ENCODE measurements at places on chromosomes 3 and 15.

GRCh38 chr15:80929689-80930088 lies 59.9 kb downstream of the MESD start:
- no peak for DNase-seq

DNA sequence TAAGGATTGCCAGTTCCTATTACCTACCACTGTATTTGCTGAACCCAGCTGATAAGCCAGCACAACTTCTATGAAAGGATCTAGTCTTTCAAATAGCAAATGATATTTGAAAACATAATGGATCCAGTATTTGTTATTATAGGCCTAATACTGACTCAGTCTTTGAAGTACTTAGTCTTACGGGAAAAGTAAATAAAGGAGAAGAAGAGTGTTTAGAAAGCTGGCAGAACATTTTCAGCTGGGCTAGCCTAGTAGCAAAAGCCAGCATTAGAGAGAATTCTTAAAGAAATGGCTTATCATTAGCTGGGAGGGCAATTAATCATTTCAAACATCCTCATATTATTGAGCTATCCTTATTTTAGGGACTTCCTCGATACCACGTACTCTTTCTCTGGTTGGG lies 101.4 kb upstream of the GOLIM4 start:
- no peak for DNase-seq

- DNase-seq, result peak; percentile 6
Observed at GRCh38 chr15:66619152-66619903, 53.5 kb upstream of the LCTL start.

GRCh38 chr15:65028338-65028737 lies 1.1 kb downstream of the MTFMT start:
- DNase-seq, result no peak

- DNase-seq, result no peak
Observed at GRCh38 chr3:140762746-140763145, 84.9 kb downstream of the TRIM42 start.

DNA sequence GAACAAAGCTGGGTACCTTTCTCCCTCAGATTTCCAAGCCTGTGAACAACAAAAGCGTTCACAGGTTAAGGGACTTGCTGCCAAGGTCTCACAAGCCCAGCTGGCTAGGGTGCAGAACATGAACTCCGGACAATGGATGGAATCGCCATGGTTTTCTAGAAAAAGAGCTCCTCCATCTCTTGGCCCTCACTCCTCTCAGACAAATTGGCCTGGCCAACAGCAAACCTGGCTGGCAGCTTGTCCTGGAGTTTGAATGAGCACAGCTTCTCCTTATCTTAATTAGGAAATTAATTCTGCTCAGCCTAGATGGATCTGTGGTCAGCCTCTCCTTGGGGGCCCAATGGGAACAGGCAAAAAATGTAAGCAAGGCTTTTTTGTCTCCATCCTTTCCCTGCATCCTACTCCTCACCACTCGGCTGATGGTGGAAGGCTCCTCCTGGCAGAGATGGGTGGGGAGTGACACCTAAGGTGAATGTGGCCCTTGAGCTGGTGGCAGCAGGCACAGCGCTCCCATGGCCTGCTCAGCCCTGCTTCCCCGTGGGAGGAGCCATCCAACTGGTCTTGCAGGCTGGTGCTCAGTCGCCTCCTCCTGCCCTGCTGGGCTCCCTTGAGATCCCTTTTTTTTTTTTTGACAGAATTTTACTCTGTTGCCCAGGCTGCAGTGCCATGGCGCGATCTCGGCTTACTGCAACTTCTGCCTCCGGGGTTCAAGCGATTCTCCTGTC lies 5.8 kb downstream of the KLHL25 start:
- no peak for DNase-seq

DNA sequence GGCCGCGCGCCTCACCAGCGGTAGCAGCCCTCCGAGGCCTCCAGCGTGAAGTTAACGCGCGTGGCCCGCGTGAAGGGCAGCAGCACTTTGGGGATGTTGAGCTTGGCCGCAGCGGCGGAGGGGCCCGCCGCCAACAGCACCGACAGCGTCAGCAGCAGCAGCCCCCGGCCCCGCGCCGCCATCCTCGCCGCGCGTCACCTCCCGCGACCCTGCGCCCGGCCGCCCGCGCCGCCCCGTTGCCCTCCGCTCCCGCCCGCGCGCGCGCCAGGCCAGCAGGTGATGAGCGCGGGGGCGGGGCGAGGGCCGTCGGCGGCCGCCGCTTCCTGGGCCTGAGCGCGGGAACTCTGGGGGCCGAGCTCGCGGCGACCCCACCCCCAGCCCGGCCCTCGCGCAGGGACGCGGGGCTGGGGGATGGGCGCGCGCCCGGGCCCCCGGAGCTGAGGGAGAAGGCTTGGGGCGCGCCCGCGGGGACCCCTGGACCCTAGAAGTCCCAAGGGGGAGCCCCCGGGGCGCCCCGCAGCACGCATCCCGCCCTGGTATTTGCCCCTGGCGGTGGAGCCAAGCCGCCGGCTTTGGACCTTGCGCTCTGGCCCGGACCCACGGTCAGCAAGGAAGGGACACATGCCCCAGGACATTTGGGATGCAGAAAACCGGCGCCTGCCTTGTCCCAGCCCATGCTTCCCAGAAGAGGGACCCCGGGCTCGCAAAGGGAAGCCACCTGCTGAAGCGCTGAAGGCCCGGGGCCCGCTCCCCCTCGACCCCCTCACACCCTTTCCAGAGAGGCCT lies at the start of gene NUP210:
Gene NUP210, minus strand, starts transcription at position 278 of the 786 bp plus-strand sequence. Its CDS starts 96 bp downstream, at position 182.
- DNase-seq, result no peak

DNA sequence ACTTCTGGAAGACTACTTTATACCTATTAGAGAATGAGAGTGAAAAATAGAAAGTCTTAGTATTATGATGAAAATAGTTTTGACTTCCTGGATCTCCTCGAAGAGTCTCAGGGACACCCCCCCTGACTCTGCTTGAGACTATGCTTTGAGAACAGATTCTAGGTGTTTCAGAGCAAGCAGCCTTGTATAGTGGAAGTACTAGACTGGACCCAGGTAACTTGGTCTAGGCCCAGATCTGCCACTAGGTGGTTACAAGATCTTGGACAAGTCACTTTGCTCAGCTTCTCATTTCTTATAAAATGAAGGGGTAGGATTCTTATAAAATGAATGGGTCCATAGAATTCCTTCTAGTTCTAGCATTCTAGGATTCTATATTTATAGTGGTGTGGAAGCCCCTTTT lies 9.1 kb downstream of the ABHD5 start:
- no peak for DNase-seq

DNA sequence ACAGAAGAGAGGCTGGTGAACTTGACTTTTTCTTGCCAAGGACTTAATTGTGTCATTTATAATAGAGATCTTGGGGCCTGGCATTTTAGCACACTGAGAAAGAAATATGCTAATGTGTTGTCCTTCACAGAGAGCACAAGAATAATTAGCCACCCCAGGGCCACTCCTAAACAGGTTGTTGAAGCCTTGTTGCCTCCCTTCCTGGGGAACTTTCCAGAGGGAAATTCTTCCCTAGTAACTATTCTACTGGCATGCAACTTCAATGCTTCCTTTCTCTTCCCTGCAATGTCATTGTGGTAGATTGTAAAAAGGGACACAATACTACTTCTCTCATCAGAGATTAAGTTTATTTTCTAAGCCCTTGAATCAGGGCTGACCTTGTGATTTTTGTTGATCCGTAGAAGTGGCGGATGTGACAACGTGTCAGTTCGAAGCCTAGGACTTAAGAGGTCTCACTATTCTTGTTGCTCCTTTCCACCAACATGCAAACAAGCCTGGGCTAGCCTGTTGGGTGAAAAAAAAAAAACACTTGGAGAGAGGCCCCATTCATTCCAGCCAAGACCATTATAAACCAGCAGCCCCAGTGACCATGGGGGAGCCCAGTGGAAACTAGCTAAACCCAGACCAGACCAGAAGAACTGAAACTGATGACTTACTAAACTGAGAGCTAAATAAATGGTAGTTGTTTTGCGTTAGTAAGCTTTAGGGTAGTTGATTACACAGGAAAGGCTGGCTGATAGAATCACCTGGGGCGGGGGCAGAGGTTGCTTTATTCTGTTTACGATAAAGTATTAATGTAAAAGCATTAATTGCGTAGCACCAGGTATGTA lies 287.2 kb downstream of the SHQ1 start:
- no peak for DNase-seq

DNA sequence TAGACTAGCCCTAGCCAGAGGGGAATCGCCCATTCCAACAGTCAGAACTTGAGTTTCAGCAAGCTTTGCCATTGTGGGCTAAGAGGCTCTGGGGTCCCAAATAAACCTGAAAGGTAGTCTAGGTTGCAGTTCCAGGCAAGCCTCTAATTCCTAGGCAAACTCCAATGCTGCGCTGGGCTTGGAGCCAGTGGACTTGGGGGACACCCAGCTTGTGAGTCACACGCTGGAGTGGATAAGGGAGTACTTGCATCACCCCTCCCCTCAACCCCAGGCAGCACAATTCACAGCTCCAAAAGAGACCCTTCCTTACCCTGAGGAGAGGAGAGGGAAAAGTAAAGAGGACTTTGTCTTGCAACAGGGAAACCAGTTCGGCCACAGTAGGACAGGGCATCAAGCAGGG lies 105.2 kb upstream of the DPPA4 start:
- no peak for DNase-seq

DNA sequence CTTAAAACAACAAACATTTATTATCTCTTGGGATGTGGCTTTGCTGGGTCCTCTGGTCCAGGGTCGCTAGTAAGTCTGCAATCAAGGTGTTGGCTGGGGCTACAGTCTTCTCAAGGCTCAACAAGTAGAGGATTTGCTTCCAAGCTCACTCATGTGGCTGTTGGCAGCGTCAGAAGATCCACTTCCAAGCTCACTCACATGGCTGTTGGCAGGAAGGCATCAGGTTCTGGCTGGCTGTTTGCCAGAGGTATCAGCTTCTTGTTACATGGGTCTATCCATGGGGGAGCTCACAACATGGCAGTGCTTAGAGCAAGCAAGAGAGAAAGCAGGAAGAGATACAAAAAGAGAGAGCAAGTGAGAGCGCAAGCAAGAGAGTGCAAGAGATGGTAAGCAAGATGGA lies 15.0 kb upstream of the BNC1 start:
- no peak for DNase-seq

- no peak for DNase-seq
Observed at GRCh38 chr3:136612512-136612911, 139.7 kb downstream of the STAG1 start.

DNA sequence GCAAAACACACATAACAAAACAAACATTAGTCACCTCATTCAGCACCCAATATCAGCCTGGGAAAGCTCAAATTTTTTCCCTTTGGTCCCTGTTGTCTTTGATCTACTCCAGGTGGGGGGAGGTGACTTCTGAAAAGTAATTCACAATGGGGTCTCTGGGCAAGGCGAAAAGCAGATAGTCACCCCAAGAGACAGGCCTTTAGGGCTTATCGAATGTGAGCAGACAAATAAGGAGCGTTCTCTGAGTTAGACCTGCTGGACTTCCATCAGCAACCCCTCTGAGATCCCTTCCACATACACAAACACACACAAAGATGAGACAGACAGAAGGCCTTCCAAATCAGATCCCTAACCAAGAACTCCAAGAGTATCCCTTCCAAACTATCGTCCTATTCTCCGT lies 171.0 kb upstream of the SMAD3 start:
- no peak for DNase-seq

- DNase-seq, result no peak
Observed at GRCh38 chr3:175397372-175397771, 538.2 kb downstream of the NAALADL2 start.

DNA sequence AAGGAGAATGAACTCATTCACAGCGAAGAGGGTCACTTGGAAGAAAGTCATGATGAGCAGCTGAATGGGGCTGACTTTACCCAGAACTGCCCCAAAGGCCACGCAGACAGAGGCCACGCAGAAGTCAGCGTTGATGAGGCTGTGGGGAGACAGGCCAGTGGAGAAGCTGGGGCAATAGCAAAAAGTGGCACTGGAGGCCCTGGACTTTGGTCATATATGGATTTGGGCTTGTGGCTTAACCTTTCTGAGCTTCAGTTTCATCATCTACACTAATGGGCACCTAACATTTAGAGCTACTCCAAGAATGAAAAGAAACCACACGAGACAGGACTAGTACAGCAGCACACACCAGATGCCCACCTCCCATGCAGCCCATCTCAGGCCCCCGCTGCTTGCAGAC lies 13.3 kb downstream of the RHCG start:
- no peak for DNase-seq

GRCh38 chr15:52559022-52559421 lies 9.8 kb downstream of the ARPP19 start:
- no peak for DNase-seq

DNA sequence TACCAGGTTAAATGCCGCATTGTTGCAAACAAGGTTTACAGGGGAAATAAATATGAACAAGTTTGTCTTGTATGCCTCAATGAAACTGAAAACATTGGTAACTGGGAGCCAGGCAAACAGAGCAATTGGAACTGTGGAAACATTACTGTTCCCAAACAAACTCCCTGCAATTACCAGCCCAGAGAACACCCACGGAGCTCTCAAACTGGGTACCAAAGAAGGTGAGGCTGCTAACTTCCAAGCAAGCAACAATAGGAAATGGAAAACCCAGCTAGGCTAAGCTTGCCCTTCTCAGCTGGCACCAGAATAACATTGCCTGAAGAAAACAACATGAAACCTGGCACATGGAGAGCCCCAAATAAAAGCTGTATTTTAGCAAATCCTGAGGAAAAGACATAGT lies 218.9 kb upstream of the THRB start:
- DNase-seq, result no peak

- DNase-seq, result no peak
Observed at GRCh38 chr3:53725387-53725995, 120.7 kb downstream of the CHDH start.

DNA sequence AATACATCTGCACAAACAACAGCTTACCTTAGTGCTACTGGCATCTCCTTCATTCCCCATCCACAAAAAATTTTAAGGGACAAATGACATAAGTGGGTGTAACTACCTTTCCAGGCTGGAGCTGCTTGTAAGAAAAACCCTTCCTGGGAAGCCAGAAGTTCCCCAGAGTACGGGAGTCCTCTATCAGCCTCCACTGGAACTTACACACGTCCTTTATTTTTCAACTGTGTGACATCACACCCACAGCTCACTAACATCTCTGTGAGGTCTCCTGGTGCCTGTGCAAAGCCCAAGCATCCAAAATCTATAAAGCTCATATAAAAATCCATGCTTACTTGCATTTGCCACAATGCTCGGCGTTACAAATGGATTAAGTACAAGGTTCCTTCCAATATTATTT lies 27.6 kb downstream of the LRIG1 start:
- no peak for DNase-seq

GRCh38 chr3:46719735-46720271 lies 2.1 kb upstream of the PRSS50 start:
- DNase-seq, result no peak

DNA sequence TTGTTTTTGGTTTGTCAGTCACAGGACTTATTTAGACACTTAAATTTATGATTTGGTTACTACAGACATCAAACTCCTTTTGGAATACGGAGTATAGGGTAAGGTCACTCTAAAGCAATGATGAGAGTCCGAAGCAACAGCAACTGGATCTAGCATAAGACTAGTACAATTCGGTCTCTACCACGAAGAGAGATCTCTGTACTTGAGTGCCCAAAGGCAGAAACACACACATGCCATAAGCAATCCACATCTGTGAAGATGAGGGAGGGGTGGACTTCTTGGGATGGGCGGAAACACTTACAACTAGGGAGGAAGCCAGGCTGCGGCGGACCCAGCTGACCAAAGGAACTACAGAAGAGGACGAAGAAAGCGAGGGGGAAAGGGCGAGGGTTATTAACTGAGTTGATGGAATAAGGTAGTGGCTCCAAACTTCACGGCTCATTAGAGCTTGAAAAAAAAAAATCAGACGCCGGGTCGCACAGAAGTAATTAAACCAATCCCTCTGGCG lies 595 bp downstream of the DPH6 start:
- DNase-seq, result no peak
